Astrocyte of the cerebellum (primary cell): ENCODE measurements at places on chromosomes 12 and 14.

DNA sequence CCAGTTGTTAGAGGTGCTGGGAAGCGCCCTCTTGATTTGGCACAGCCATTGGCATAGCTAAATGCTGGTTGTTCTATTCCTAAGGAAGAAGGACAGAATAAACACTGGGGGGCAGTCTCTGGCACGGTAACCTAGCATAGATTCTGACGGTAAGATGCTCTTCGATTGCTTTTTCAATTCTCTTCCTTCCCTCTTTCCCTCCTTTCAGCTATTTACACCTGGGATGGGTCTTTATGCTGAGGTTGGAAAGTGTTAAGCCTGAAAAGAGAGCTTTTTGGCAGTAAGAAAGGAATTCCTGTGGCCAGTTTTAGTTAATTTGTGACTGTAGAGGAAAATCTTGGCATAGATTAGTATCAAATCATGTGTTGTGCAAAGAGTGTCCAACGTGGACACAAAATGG is 162.8 kb downstream of the SNAPC1 start:
- DNase-seq, result peak; percentile 19

DNA sequence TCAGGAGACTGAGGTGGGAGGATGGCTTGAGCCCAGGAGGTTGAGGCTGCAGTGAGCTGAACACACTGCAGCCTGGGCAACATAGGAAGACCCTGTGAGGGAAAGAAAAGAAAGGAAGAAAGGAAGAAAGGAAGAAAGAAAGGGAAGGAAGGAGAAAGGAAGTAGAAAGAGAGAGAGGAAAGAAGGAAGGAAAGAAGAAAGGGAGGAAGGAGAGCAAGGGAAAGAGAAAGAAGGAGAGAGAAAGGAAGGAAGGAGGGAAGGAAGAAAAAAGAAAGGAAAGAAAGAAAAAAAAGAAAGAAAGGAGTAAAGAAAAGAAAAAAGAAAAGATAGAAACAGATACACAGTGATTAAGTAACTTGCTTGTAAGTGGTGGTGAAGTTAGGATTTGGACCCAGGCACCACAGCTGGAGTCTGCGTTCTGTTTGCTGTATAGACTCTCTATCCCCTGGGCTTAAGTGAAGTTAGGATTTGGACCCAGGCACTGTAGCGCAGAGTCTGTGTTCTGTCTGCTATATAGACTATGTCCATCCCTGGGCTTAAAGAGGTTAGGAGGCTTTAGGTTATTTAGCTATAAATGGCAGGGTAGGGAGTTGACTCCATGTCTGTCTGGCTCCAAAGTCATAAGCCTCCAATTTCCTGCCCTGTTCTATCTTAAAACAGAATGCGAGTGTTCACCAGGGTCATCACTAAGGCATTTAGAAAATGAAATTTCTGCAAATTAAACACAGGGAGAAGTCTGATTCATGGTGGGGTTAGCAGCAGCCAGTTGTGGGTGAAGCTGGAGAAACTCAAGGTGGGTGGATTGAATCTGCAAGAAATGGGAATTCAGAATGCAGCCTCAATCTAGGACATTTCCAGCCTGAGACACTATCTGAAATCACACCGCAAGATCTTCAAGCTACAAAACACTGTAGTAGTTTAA is 13.3 kb upstream of the C12orf75 start:
- DNase-seq, result no peak

DNA sequence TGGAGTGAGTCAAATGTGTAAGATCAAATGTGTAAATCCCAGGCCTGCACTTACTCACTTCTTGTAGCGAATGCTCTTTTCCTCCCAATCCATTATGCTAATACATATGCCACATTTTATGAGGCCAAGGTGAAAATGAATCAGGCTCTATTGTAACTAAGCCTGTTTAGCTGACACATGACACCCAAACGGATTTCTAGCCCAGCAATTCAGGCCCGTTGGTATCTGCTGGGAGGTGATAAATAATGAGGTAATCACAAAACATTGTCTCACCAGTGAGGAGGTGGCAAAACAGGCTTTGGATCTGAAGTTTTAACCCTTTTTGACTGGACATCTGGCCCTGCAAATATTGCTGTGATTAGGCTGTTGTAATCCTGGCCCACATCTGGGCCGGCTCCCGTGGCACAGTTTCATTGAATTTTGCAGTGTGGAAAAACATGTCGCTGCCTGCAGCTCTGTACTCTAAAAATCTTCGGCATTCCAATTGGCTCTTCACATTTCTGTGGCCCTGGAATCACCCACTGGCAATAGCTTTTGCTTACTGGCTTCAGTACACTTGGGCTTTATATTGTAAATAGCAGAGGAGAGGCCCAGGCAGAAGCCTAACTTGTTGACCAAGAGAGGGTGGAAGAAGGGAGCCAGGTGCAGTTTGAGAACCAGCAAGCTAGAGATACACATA is 106.1 kb downstream of the PAX9 start:
- no peak for DNase-seq

- DNase-seq, result no peak
These were observed 31.3 kb downstream of the GABARAPL1 start for GRCh38 chr12:10243818-10244520.

DNA sequence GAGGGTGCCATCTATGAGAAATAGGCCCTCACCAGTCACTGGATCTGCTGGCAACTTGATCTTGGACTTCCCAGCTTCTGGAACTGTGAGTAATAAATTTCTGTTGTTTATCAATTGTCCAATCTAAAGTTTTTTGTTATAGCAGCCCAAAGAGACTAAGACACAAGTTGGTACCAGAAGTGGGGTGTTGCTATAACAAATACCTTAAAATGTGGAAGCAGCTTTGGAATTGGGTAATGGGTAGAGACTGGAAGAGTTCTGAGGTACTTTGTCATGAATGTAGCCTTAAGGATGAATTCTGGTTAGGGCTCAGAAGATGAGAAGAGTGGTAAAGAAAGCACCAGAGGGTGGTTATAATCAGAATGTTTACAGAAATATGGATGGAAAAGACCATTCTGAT is 21.5 kb downstream of the GMFB start:
- DNase-seq, result no peak

GRCh38 chr14:77180726-77181602 is 634 bp upstream of the TMEM63C start:
- DNase-seq, result no peak

GRCh38 chr12:53325511-53326061 is 4.2 kb upstream of the AAAS start:
- DNase-seq, result no peak

GRCh38 chr12:104534857-104535248 is 78.1 kb downstream of the CHST11 start:
- DNase-seq, result no peak

DNA sequence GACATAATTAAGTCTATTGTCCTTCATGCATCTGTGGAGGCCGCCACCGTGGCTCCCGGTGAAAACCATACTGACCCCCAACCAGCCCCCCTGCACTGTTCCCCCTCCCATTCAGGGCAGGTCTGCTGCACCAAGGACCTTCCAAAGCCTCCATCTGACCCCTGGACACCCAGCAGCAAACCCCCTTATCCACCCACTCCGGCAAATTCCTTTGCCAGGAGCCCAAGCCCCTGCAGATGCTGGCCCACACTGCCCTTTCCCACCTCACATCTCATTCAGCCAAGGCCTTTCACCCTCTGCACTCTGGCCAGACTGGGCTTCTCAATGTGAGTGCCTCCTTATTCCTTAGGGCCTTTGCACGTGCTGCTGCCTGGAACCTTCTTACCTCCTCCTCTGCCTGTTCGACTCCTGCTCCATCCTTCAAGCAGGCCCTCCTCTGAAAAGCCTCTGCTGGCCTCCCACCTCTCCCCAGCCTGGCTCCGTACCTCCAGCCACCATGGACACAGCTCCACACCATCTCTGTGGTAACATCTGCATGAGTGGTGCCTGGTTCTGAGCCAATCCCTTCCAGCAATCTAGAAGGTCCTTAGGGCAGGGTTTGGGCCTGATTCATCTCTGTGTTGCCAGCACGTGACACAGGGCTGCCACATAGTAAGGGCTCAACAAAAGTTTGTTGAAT is 230.7 kb downstream of the BCL11B start:
- no peak for DNase-seq

- DNase-seq, result no peak
These were observed 83.6 kb upstream of the VASH1 start for GRCh38 chr14:76677534-76678145.

DNA sequence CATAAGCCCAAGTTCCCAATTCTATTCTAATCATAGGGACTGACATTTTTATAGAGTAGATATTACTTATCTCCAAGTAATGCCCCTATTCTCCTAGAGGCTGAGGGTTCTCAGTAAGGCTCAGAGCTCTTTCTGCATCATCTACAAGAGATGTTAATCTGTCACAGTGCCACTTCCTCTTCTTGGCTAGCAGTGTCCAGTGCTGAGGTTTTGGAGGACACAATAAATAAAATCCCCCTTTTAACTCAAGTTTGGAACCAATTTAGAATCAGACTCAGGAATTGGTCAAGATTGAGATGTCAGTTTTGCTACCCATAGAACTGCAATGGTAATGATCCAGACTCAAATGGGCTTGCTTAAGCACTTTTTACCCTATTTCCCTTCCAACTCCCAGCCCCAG is 154.1 kb upstream of the ARID2 start:
- DNase-seq, result no peak

DNA sequence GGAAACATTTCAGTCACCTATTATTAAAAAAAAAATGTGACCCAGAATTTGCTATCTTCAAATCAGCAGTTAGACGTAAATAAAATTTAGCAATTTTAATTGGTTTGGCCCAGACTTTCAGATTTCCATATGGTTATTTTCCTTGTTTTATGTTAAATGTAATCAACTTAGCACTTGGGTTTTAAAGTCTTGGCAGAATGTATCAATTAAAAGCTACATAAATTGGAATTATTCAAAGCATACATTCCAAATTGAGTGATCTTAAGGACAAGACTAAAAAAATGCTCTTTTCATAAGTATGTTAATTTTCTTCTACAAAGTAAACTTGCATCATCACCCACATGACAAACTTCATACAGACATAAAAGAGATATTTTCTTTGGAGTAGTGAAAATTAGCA is 3.4 kb downstream of the KITLG start:
- no peak for DNase-seq

DNA sequence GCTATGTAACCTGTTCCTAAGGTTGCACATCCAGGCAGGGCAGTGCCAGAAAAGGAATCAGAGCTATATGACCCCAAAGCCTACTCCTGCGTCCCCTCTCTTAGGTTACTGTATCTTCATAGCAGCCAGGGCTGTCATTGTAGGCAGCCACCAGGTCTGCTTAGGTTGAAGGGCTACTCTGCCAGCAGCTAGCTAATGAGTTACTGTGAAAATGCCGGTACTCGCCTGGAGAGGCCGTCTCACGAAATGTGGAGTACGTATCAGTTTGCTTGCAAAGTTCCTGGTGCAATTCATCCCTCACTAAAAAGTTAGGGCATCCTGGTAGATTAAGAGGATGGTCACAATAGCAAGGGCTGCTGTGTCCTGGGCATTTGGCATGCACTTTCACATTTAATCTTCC is 50.9 kb downstream of the RPH3A start:
- no peak for DNase-seq

DNA sequence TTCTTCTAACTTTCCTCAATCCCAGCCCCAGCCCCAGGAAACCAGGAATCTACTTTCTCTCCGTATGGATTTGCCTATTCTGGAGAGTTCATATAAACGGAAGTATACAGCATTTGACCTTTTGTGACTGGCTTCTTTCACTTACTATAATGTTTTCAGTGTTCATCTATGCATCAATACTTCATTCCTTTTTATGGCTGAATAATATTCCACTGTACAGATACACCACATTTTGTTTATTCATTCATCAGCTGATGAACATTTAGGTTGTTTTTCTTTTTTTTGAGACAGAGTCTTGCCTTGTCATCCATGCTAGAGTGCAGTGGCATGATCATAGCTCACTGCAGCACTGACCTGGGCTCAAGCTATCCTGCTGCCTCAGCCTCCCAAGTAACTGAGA is 3.9 kb upstream of the PLEKHG3 start:
- no peak for DNase-seq
